ENCODE measurements at places on chromosomes 6 and 20.

GRCh38 chr6:35173427-35174087 is 32.4 kb upstream of the TCP11 start:
- DNase-seq = peak; percentile 37

DNA sequence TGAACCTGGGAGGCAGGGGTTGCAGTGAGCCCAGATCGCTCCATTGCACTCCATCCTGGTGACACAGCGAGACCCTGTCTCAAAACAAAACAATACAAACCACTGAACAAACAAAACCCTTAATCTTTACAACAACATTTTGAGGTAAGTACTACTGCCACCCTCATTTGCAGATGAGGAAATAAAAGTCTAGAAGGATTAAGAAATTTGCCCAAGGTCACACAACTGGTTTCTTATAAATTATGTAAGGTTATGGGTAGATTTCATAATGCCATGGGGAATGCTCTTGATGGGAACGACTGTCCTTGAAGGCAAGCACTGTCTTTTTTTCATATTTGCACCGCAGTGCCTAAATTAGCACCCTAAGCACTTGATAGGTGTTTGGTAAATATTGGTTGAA is 13.8 kb upstream of the B4GALT5 start:
- no peak for DNase-seq

DNA sequence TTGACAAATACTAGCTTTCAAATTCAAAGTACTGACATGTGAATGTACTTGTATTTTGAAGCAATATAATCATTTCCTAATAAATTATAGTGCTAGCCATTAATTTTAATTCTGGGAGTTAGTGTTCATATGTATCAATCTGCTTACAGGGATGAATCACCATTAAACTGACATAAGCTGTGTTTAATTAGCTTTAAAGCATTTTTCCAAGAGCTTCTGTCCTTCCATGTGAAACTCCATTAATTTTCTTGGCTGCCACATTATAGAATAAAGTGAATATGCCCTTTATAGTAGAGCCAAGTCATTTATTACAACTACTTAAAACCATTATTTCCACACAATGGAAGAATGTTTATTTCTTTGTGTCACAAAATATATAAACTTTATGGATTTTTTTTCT is 150.8 kb downstream of the COL21A1 start:
- DNase-seq = no peak

GRCh38 chr6:22298475-22298890 is 1.6 kb upstream of the PRL start:
- no peak for DNase-seq

DNA sequence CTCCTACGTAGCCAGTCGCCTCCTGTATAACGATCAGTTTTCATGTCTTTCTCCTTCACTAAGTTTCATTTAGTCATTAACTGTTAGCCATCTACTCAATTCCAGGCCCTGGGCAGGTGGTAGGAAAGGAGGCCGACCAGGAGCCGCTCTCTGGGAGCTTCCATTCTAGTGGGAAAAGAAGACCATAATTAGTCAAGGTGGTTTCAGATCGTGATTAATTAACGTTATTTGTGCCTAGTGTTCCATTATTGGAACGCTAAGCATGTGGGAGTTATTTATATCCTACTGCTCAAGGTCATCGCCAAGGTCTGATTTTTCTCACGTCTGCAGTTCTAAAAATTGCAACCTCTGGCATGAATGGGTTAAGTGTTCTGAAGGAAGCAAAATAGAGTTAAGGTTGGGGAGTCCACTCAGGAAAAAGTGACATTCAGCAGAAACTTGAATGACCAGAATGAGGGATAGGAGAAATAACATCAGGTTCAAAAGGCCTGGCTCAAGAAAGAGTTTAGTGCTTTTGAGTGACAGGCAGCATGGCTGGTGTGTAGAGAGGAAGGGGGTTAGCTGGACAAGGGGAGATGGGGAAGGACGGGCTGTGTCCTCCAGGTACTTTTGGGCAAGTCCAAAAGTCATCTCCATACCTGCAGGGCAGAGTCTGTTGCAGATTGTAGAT is 812 bp downstream of the SLC9A8 start:
- no peak for DNase-seq

- no peak for DNase-seq
Measured at GRCh38 chr6:53938810-53939209, 144.0 kb downstream of the LRRC1 start.

DNA sequence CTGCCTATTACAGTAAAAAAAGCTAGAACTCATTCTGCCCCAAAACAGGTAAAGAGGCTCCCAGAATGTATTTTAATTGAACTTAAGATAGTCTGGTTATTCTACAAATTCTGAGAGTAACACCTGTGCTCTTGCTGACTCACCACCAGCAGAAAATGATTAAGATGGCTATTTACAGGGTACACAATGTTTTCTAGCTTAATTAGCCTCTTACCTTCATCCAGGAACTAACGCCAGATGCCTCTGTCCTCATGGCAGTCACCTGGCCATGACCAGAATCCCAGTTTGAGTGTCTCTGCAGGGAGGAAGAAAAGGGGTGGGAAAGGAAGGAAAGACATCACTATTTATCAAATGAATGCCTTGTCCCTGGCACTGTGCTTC is 31.3 kb upstream of the PPP1R3G start:
- no peak for DNase-seq

GRCh38 chr6:17574866-17575560 is 25.1 kb upstream of the FAM8A1 start:
- peak; percentile 60 for DNase-seq

- no peak for DNase-seq
Measured at GRCh38 chr6:24997231-24997630, 61.5 kb upstream of the RIPOR2 start.

- no peak for DNase-seq
Measured at GRCh38 chr6:52207066-52207465, 20.9 kb downstream of the IL17A start.

DNA sequence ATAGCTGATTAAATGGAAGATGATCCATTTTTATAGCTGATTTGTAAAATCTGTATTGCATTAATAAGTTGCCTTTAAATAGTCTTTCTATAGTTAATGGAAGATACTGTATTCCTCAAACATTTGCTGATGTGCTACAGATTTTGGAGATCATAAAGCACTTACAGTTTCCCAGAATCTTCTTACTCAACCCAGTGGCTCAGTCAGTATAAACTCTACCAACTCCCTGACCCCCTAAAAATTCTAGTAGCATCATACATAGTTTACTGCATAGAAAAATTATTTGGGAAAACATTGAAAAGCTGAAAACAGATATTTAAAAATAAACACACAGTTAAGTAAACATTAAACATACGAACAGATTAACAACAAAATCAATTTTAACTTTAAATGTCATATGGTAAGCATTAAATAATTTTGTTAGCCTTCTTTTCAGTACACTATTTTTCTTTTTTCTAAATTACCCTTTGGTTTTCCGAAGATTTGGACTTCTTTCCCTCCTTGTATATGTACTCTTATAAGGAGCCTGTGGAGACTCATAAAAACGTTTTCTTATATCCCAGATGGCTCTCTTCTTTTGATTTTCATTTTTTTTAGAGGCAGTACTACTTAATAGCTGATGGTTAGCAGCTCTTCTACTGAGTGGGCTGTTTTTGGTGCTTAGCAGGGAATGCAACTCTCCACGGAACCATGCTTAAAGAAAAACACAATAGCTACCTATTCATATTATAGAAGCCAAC is 62.7 kb upstream of the BMP5 start:
- no peak for DNase-seq

DNA sequence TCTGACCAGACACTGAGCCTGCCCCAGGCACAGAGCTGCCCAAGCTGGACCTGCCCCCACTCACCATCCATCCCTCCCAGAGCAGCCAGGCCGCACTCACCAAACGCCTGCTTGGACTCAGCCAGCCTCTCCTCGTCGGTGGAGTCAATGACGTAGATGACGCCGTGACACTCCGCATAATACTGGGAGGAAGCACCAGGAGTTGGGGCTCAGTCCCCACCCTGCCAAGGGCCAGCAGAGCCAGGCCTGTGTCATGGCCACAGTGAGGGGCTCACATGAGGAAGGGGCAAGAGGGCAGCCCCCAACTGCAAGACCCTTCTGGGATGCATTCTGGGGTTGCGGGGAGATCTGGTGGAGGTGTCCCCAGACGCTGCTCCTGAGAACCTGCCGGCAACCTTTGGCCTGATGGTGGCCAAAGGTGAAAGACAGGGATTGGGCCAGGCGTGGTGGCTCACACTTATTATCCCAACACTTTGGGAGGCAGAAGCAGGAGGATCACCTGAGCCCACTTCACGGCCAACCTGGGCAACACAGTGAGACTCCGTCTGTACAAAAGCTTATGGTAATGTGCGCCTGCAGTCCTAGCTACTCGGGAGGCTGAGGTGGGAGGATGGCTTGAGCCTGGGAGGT is 5.6 kb downstream of the ARFRP1 start:
- no peak for DNase-seq

GRCh38 chr6:85580878-85581267 is 12.8 kb downstream of the SNX14 start:
- peak; percentile 31 for DNase-seq

GRCh38 chr20:24469894-24470745 is 691 bp downstream of the SYNDIG1 start:
- no peak for DNase-seq

DNA sequence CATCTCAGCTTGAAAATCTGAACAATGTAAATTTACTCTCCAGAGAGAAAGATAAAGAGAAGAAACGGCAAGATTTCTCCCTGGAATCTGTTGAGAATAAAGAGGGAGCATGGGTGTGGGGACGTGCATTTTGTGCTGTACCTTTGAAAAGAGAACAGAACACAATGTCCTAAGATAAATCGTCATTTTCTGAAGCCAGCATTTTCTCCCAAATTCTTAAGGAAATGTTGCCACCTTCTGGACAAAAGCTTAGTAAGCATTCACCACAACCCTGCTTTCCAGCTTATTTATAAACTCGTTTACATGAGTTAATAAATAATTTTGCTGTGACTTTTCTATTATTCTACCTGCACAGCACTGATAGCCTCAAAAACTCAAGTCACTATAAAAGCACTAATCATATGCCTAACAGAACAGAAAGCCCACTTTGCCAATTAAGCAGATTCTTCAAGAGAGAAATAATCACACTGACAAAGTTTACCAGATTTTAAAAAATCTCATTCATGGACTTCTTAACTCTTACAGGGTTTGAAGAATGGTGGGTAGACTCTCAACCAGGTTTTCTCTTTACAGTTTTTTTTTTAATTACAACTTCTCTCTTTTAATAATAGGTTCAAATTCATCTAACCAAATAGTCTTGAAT is 155.8 kb downstream of the MBOAT1 start:
- peak; percentile 65 for DNase-seq

DNA sequence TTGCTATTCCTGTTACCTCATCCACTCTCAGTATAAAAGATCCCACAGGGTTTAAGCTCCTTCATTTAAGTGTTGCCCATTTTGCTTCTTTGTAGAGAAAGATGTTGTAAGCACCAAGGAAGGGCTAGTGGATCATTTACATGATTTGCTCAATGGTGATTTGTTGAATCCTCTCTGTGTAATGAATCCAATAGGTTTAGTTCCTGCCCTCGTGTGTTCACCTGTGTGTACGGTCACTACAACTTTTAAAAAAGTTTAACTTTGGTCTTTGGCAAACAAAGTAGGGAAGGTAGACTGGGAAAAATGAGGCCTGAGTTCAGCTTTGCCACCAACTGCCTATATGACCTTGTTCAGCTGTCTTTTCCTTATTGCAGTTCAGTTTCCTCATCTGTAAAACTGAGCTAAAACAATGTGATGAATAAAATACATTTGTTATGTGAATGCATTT is 51.5 kb downstream of the DHX35 start:
- DNase-seq = no peak

DNA sequence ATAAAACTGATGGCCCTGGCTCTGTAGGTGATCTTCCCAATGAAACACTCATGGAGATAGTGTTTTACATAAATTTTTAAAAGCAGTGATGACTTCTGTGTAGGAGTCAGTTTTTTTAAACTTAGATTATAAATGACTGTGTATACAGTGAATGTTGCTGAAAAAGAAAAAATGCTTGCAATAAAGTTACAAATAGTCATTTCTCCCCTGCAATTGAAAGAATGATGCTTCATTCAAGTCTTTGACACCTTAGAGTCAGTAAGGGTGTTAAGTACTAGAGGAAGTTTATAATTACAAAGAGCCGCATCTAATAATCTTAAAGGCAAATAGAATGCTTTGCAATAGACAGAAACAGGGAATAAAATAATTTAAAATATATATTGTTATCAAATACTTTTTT is 27.6 kb downstream of the ZNF292 start:
- DNase-seq = no peak

DNA sequence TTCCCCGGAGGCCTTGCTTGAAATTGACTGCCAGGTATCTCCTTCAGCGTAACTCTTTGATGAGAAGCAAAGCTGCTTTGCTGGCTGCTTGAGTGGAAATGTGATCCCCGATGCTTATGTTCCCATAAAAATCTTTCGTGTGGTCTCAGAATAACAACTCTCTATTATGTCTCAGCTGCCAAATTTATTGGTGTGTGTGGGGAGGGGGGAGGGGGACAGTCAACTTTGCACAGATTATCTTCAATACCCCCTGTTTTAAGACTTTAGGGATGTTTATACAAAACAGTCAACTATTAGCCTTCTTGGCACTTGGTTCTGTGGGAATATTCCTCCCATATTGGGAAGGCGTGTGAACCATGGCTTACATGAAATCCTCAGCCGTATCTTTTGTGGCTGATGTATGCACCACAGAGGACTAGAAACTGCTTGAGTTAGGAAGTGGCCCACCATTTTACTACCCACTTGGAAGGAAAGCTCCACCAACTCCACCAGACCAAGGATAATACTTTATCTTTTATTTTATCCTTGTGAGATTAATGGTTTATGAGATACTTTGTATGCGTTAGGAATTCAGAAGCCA is 101.5 kb upstream of the SLC24A3 start:
- DNase-seq = no peak

DNA sequence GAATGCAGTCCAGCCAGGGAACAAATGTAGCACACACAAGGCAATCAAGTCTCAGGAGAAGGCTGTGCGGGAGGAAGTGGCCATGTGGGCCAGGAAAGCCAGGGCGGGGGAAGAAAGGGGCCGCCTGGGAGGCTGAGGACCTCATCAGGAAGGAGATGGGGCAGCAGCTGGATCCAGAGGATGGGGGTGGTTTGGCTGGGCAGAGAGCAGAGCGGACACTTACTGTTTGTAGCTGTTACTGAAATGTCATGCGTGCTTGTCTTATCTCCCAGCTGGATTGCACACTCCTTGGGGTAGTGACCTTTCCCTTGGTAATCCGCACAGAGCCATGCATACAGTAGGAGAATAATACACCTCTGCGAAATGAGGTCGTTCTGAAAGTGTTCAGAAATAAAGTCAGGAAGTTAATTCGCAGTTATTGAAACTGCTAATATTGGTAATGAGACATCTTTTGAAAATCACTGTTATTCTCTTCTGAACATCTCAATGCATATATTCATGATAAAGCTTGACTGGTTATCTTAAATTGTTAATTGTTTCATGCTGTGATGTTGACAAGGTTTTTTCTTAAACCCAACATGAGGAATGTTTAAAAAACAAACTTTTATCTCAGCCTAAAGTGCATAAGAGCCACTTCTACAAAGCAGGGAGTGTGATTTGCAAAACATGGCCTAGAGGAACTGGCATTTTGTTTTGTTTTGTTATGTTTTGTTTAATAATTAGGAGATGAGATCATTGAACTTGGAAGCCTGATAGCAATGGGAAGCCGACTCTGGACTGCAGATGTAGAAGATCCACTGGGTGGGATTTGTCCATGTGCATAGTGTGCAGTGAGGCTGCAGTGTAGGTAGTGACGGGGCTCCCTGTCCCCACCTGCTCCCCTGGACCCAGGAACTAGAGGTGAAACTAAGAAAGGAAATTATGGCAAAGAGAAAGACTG is 18.0 kb upstream of the MAP3K4 start:
- DNase-seq = no peak

- DNase-seq = no peak
Measured at GRCh38 chr6:108228416-108228815, 32.4 kb downstream of the SNX3 start.

GRCh38 chr20:4014031-4014474 is 1.3 kb downstream of the RNF24 start:
- DNase-seq = peak; percentile 90
